Stimulated activated CD8-positive, alpha-beta memory T cell treated with anti-CD3 and anti-CD28 coated beads, Interleukin-7, amount 100 ng/mL, for 1 hour (primary cell): ENCODE measurements at places on chromosomes 2 and 18.

- no peak for DNase-seq
Observed at GRCh38 chr18:10660179-10660884, 134.5 kb downstream of the NAPG start.

- no peak for DNase-seq
Observed at GRCh38 chr2:10278763-10279471, 23.8 kb upstream of the HPCAL1 start.

GRCh38 chr2:174224665-174225288 lies 23.6 kb downstream of the OLA1 start:
- DNase-seq: no peak

- DNase-seq: no peak
Observed at GRCh38 chr2:188766471-188766856, 207.7 kb upstream of the COL3A1 start.

DNA sequence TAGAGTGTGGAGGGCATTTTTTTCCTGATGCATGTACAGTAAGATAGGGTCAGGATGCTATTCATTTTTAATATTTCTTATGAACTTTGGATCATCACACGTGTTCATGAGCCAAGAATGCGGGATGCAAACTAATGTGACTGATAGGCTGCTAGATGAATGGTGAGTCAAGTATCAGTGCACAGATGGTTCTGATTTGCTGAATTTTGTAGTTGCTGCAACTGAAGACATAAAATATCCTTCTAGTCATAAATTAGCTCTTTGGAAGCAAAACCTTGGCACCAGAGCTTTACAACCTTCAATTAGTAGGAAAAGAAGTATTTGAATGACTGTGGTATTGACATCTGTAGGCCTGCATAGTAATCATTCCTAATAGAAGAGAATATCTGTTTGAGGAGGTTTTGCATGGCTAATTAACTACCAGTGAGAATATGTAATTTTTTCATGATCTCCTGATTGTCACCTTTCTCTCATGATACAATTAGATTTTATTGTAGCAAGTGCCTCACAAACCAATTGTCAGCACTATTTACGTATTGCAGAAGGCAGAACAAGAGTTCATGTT lies 94.0 kb downstream of the VRK2 start:
- no peak for DNase-seq

DNA sequence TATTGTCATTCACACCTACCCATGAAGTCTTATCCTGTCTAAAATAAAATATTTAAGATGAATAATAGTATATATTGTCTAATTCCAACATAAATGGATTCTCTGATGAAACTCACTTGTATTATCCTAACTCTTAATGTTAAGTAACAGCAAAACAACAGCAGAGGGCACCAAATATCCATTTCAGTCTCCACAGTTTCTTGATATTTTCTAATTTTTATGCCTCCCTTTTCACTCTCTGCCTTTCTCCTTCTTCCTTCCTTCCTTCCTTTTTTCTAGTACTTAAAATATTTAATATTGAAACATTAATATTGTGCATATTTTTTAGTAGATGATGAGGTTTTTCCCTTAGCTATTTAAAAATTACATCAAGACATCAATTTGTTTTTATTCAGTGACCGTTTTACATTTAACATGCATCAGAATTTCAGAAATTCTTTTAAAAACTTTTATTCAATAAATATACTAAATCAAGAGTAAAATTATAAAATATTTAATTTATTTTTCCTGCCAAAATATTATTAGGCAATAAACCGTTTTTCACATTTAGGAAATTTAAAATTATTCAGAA lies 97.6 kb downstream of the WDR7 start:
- DNase-seq: no peak

DNA sequence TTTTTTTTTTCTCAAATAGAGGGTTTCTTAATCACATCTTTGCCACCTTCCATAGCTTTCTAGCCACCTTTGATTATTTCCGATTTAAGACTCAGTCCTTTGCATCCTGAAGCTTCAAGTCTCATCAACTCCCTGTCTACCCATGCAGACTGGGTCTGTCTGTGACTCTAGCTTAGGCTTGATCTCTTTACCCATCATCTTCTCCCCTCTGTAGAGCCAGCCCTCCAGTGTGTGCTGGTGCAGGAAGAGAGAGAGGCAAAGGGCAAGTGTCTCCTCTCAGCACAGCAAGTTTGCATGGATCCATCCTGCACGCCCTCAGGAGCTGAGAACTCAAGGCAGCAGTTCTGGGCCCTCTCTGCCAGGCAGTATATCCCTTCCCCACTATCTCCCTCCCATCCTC lies 70.4 kb downstream of the HNRNPLL start:
- DNase-seq: no peak

DNA sequence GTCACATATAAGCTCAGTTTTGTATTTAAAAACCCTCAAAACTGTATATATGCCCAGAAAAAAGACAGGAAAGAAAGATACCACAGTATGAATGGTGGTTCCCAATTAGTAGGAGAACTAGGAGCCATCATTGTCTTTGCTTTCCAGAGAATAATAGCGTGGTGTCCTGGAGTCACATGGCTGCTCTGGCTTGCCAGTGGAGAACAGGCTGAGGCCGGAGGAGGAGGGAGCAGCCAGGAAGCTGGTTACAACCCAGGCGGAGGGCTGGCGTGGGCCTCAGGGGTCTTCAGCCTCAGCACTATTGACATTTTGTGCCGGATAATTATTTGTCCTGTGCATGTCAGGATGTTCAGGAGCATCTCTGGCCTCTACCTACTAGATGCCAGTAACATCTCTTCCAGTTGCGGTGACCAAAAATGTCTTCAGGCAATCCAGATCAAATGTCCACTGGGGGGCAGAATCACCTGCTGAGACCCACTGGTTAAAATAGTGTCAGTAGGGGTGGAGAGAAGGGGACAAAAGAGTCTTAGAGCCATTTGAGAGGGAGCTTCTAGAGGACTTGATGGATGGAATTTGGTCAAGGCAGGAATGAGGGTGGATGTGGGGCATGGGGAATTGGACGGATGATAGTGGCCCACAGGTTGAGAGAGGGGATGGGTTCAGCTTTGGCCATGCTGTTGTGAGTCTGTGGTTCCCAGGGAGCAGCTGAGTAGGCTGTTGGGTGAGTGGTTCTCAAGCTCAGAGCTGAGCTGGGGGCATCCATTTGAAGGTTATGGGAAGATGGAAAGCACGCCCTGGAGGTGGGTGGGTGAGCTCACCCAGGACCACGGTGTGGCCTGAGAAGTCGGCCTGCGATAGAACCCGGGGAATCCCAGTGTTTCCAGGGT lies 144.9 kb downstream of the AGAP1 start:
- no peak for DNase-seq

DNA sequence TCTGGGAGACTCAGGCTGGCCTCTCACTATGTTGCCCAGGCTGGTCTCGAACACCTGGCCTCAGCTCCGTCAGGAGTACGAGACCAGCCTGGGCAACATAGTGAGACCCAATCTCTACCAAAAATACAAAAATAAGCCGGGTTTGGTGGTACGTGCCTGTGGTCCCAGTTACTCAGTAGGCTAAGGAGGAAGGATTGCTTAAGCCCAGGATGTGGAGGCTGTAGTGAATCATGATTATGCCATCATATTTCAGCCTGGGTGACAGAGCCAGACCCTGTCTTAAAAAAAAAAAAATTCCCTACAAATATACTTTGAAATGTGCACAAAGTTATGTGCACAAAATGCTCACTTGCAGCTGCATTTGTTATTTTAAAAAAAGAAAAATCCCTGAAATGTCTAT lies 26.3 kb upstream of the AGAP1 start:
- DNase-seq: no peak

- DNase-seq: no peak
Observed at GRCh38 chr2:237109421-237109934, 23.8 kb downstream of the COPS8 start.

GRCh38 chr2:229129738-229130371 lies 141.2 kb downstream of the PID1 start:
- no peak for DNase-seq

DNA sequence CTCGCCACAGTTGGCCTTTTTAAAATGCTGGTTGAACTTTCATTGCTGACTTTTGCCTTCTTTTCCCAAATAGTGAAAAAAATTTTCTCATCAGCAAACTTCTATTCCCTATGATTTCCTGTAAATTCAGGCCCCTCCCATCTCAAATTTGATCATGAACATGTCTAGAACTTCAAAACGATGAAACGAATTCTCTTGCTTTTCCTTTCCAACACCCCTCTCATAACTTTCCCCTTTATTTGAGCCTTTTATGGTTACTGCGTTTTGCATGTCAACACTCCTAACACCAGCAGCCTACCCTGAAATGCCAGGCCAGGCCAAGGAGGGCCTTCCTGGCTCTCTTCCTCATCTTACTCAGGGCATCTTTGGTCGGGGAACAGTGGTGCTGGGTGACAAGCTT lies 1.7 kb upstream of the HOXD13 start:
- DNase-seq: no peak

- DNase-seq: no peak
Observed at GRCh38 chr18:55485666-55486065, 102.3 kb downstream of the TCF4 start.

- DNase-seq: no peak
Observed at GRCh38 chr18:11873670-11874340, 22.6 kb downstream of the CHMP1B start.

DNA sequence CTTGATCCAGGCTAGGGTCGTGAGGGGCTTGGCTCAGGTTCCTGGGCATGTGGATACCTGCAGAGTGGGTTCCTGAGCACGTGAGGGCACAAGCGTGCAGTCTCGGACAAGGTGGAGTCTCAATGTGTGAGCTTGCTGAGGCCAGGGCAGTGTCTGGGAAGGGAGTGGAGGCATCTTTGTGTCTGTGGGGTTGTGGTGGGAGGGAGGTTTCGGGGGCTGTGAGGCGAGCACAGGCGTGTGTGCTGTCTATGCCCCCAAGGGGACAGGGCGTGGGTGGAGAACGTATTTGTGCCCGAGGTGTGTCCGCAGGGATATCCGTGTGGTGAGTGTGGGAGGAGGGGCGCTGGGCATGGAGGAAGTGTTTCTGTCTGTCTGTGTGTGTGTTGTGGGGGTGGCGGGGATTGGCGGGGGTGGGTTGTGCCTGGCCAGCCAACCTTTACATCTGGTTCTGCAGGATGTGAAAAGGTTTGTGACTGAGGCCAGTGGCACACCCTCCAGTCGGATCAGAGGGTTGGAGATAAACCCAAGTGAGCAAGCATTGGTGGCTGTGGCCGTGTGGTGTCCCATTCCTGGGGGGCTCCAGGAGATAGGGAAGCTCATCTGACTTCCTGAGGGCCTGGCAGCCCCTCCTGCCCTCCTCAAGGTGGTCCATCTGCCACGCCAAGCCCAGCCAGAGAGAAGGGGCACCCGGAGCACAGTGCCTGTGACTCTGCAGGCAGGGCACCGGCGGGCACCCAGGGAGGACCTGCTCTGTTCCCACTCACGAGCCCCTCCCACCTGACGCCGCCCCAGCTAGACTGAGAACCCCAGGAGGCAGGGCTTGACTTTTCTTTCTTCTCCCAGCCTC lies 57.1 kb downstream of the ZFP36L2 start:
- DNase-seq: no peak

GRCh38 chr2:42840760-42841159 lies 48.4 kb upstream of the HAAO start:
- no peak for DNase-seq

- DNase-seq: no peak
Observed at GRCh38 chr2:202378662-202379358, 2.7 kb downstream of the BMPR2 start.

- no peak for DNase-seq
Observed at GRCh38 chr2:163736433-163737189, 803 bp upstream of the FIGN start.

DNA sequence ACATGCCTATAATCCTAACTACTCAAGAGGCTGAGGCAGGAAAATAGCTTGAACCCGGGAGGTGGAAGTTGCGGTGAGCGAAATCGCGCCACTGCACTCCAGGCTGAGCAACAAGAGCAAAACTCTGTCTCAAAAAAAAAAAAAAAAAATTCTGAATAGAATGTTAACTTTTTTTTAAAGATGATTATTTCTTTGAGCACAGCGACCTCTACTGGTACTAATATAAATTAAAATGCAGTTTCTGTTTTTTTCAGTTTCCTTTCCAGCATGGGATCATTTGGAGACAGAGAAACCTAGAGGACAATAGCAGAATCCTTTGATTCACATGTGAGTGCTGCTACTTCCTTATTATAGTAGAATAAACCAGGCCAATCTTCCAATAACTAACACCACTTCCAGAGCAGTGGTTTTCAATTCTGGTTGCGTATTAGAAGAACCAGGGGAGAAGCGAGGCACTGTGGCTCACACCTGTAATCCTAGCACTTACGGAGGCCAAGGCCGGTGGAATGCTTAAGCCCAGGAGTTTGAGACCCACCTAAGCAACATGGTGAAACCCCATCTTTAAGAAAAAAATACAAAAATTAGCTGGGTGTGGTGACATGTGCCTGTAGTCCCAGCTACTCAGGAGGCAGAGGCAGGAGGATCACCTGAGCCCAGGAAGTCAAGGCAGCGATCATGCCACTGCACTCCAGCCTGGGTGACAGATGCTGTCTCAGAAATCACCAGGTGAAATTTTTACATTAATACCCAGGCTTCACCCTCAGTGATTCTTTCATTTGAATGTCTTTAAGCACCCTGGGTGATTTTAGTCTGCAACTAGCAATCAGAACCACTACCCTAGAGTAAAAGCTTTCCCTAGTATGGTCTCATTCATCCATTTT lies 10.1 kb downstream of the SRSF7 start:
- DNase-seq: no peak

DNA sequence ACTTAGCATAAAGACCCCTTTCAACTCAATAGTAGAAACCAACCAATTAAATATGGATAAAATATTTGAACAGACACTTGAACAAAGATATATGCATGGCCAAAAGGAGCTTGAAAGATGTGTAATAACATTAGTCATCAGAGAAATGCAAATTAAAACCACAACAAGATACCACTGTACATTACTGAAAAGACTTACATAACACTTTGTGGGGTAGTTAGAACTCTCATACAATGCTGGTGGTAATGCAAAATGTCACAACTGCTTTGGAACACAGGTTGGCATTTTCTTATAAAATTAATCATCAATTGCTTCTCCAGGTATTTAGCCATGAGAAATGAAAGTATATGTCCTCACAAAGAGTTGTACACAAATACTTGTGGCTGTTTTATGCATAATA lies 60.7 kb downstream of the TTC27 start:
- DNase-seq: no peak

- no peak for DNase-seq
Observed at GRCh38 chr18:8279781-8280330, 329.4 kb upstream of the RAB12 start.

GRCh38 chr2:158187908-158188307 lies 86.2 kb downstream of the UPP2 start:
- DNase-seq: no peak
